ENCODE measurements at places on chromosomes 7 and 10. TPM values are rescaled to one million over a fixed set of nuclear protein-coding genes. Genes with fewer than 3 reads are reported as not detected.

DNA sequence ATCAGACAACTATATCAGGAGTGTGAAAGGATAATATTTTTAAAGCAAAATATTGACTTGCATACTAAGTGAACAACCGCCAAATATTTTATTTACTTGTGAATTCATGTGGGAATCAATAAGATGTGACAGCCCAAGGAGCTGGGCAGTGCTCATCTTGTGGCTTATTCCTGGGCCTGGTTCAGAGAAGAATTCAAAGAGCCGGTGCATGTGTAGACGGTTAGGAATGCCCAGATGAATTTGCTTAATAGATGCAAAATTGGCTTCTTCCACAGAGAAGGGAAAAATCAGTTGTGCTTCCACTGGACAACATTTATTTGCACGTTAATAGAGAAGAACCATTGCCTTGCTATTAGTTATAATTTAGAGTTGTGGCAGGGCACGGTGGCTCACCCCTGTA lies 4.4 kb downstream of the MYL7 start:
- peaks cover 7% of the 10 kb centered on the region for H3K4me1 ChIP-seq
- H3K27ac ChIP-seq: no peak overlapping the region
- no peak for DNase-seq
- H3K4me3 ChIP-seq: no peak overlapping the region
- H3K36me3 ChIP-seq: no peaks in the 10 kb centered on the region

GRCh38 chr10:62655337-62655994 lies 149.1 kb upstream of the ADO start:
- H3K27ac ChIP-seq: no peak overlapping the region
- no peak for DNase-seq
- H3K4me3 ChIP-seq: no peak overlapping the region
- H3K4me1 ChIP-seq: no peaks in the 10 kb centered on the region

DNA sequence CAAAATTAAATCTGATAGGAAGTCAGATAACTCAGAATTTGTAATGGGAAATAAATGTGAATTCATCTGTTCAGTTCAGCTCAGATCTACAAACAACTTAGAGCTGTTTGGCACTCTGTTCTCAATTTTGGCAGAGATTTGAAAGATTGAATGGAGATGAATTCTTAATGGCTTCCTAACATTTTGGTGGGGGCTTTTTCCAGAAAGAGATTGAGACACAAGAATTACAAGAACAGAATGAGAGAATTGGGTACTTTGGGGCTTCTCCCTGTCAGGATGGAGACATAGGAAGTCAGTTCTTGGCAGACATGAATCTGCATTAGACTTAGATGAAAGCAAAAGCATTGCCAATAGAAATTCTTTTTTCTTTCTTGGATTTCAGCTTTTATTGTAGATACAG lies 39.0 kb upstream of the PTPRZ1 start:
- no peak overlapping the region for H3K27ac ChIP-seq
- H3K27me3 ChIP-seq: no peaks in the 10 kb centered on the region
- no peak for DNase-seq
- no peak overlapping the region for H3K4me3 ChIP-seq
- H3K4me1 ChIP-seq: no peaks in the 10 kb centered on the region

DNA sequence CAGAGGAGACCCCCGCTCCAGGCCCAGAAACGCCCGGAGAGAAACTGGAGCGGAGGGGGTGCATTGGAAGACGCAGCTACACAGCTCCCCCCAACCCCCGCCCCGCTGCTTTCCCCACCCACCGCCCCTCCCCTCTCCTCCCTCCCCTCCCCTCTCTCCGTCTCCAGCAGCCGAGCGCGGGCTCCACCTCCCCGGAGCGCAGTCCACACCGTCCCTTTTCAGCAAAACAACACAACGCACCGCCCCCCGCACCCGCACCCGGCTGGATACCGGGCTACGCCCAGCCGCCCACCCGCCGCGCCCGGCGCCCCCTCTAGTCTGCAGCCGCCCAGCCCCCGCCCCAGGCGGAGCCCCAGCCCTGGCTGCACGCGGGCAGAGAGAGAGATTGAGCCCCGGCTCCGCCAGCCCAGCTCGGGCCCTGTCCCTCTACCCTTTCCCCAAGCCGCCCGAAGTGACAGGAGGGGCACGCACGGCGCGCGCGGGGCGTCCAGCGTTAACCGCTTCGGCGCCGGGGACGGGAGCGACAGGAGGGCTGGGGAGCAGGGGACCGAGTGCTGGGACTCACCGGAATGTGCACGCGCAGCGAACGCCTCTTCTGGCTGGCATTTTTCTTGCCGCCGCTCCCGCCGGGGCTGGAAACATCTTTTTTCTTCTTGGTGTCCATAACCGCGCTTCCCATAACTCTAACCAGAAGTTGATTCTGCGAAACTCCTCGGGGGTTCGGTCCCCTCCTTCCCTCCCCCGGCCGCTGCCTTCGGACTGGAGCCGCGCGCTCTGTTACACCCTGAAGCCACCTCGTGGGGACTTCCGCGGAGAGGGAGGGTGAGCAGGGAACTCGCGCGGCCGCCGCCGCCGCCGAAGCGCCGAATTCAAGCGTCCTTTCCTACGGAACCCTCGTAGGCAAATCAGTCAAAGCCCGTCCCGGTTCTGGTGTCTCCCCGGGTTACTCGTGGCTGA lies 695 bp downstream of the PRKAG2 start:
- H3K27ac ChIP-seq: peak overlapping the region; percentile 44
- H3K36me3 ChIP-seq: peaks cover 27% of the 10 kb centered on the region
- peak; percentile 56 for DNase-seq
- H3K27me3 ChIP-seq: peaks cover 59% of the 10 kb centered on the region
- peak overlapping the region; percentile 88 for H3K4me3 ChIP-seq

DNA sequence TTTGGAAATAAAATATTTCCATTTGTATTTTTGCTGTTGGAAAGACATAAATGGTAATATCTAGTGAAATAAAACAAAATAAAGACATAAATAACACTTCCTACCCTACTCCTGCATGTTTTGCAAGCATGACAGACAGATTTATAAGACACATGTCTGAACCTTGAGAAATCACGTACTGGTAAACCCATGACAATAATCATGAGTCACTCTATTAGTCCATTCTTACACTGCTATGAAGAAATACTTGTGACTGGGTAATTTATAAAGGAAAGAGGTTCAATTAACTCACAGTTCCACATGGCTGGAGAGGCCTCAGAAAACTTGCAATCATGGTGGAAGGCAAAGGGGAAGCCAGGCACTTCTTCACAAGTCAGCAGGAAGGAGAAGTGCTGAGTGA lies 942.2 kb downstream of the REEP3 start:
- H3K4me3 ChIP-seq: no peak overlapping the region
- no peaks in the 10 kb centered on the region for H3K27me3 ChIP-seq
- H3K4me1 ChIP-seq: peaks cover 25% of the 10 kb centered on the region
- no peak for DNase-seq

- no peaks in the 10 kb centered on the region for H3K36me3 ChIP-seq
- no peaks in the 10 kb centered on the region for H3K27me3 ChIP-seq
- peak overlapping the region; percentile 0 for H3K4me3 ChIP-seq
- peak overlapping the region; percentile 28 for H3K27ac ChIP-seq
- DNase-seq: peak; percentile 66
- H3K4me1 ChIP-seq: peaks cover 17% of the 10 kb centered on the region
These were observed 32.0 kb downstream of the NPVF start for GRCh38 chr7:25196132-25196896.

DNA sequence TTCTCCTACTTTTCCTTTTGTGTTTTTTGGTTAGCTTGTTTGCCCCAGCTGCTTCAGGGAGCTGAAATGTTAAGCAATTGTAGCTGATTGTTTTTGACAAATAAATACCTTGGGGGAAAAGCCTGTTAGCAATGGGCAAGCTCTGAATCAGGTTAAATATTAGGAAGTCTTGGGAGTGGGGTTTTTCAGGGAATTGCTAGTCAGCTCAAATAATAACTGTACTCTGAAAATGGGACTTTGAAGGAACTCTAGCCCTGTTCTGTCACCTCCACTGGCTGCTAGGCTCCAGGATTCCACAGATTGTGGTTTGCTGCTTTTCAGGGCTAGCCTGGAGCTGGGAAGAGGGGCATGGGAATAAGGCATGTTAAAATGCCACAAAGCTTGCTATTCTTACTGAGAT lies 39.5 kb downstream of the ADK start:
- peaks cover 60% of the 10 kb centered on the region for H3K4me1 ChIP-seq
- no peaks in the 10 kb centered on the region for H3K36me3 ChIP-seq
- no peaks in the 10 kb centered on the region for H3K27me3 ChIP-seq
- peak overlapping the region; percentile 41 for H3K4me3 ChIP-seq
- no peak for DNase-seq
- peak overlapping the region; percentile 69 for H3K27ac ChIP-seq

GRCh38 chr10:123027861-123028260 lies 19.1 kb downstream of the ACADSB start:
- no peak overlapping the region for H3K27ac ChIP-seq
- H3K36me3 ChIP-seq: no peaks in the 10 kb centered on the region
- H3K4me1 ChIP-seq: no peaks in the 10 kb centered on the region
- no peak overlapping the region for H3K4me3 ChIP-seq
- H3K27me3 ChIP-seq: no peaks in the 10 kb centered on the region
- DNase-seq: no peak

DNA sequence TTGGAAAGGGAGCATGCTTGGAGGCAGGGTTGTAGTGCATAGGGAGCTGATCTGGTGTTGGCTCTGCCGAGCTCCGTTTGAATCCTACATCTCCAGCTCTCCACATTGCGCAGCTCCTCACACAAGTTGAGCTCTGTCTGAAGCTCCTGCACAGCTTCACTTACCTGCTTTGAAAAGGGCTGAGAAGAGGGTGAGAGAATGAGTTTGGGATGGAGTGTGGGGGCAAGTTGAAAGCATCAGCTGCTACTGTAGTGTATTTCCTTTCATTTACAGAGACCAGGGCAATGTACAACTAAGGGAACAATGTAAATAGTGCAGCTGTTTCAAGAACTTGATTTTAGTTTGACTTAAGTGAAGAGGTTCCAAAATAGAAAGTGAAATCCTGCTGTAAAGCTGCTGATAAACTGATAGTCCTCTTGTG lies 88.5 kb downstream of the VTI1A start:
- no peak overlapping the region for H3K4me3 ChIP-seq
- no peaks in the 10 kb centered on the region for H3K36me3 ChIP-seq
- no peaks in the 10 kb centered on the region for H3K27me3 ChIP-seq
- no peak overlapping the region for H3K27ac ChIP-seq
- H3K4me1 ChIP-seq: no peaks in the 10 kb centered on the region

- DNase-seq: no peak
- no peak overlapping the region for H3K4me3 ChIP-seq
- H3K27ac ChIP-seq: no peak overlapping the region
These were observed 128.4 kb downstream of the MTERF1 start for GRCh38 chr7:91752102-91752501.

DNA sequence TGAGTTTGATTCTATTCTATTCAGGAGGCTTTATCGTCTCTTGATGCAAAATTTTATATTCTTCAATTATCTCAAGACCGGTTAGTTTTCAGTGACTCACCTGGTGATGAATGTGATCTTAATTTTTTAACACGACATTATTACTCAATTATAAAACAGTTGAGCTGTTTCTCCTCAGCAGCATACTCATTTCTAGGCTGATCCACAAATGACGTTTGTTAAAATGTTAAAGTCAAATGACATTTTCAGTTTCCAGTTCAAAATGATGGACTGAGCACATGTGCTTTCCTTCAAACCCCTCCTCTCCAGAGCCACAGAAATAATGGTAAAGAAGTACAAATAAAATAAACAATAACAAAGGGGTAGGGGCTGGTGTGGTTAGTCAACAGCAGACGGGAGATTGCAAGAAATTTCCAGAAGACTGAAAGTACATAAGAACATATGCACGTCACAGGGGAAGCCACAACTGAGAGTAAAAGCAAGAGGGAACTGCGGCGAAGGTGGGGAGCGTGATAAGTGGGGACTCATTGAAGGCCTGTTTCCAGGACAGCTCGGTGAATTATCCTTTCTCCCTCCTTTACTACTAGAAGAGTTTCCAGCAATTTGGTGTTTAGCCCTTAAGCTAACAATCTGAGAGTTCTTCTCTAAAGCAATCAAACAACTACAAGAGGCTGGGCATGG lies 10.9 kb downstream of the MACROH2A2 start:
- no peak for DNase-seq
- H3K4me3 ChIP-seq: no peak overlapping the region
- no peak overlapping the region for H3K27ac ChIP-seq
- H3K27me3 ChIP-seq: peaks cover 12% of the 10 kb centered on the region
- no peaks in the 10 kb centered on the region for H3K36me3 ChIP-seq

- no peaks in the 10 kb centered on the region for H3K27me3 ChIP-seq
- H3K4me1 ChIP-seq: no peaks in the 10 kb centered on the region
- no peaks in the 10 kb centered on the region for H3K36me3 ChIP-seq
- no peak for DNase-seq
- no peak overlapping the region for H3K27ac ChIP-seq
These were observed 107.5 kb upstream of the KIF5B start for GRCh38 chr10:32163762-32164148.

DNA sequence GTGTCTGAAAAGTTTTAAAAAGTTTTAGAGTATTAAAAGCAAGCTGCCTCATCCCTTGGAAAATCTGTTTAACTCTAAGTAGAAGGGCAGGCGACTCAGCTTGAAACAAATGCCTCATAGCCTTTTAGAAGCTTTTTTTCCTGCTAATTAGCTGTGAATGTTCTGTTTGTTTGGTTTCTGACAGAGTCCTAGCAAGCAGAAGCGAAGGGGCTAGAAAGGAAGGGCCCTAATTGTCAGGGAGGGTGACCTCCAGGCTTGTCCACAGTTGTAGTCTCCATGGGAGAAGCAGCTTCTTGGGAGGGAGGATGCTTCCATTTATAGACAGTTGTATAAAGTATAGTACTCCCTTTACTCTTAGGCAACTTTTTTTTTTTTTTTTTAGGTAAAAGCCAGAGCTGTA lies 90.9 kb downstream of the DNAJC1 start:
- H3K4me3 ChIP-seq: no peak overlapping the region
- no peaks in the 10 kb centered on the region for H3K27me3 ChIP-seq
- no peaks in the 10 kb centered on the region for H3K36me3 ChIP-seq
- H3K4me1 ChIP-seq: no peaks in the 10 kb centered on the region
- H3K27ac ChIP-seq: no peak overlapping the region
- no peak for DNase-seq

Gene CDNF
- total RNA-seq: 2.4 TPM

Gene PTPN20
- total RNA-seq: 5.1 TPM

Gene GPR85
- total RNA-seq: not detected

Gene SPDYE2B
- total RNA-seq: not detected

Gene ATP6V0A4
- total RNA-seq: 5.6 TPM

Gene GCK
- not detected for total RNA-seq

Gene MDFIC
- 12.5 TPM for total RNA-seq

Gene TET1
- total RNA-seq: 1.2 TPM

Gene NKX6-2
- total RNA-seq: not detected

Data from Calu3 (cell line).